Fibroblast of upper back skin (primary cell): ENCODE measurements at places on chromosomes 16 and 17.

DNA sequence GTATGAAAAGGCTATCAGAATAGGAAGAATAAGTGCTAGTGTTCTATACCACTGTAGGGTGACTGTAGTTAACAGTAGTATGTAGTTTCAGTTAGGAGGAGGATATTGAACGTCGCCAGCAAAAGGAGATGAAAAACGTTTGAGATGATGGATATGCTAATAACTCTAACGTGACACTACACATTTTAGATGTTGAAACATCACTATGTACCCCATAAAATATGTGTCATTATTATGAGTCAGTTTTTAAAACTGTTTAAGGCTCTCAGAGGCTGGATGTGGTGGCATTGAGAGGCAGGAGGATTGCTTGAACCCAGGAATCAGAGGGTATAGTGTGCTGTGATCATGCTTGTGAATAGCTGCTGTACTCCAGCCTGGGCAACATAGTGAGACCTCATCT lies 31.8 kb downstream of the UBN1 start:
- peak; percentile 9 for DNase-seq

- no peak for DNase-seq
Measured at GRCh38 chr17:32609884-32610650, 123.3 kb downstream of the CDK5R1 start.

DNA sequence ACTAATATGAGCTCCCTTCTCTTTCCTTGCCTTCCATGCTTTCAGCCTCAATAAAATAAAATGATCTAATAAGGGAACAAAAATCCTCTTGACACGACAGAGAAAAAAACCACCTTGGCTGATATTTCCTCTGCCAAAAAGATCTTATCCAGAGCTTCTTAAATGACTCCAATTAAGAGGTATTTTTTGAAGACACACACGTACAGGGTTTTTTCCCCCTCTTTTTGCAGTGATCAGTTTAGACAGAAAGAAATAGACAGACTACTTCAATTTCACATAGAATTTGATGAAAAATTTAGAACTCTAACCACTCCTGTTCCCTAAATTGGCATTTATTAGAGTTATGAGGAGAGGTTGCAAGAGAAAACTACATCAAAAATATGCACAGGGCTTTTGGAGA lies 217.2 kb upstream of the CDH11 start:
- DNase-seq = no peak

- DNase-seq = no peak
Measured at GRCh38 chr17:32116937-32117336, 25.4 kb upstream of the RHOT1 start.

GRCh38 chr16:10609402-10609774 lies 29.0 kb upstream of the EMP2 start:
- peak; percentile 89 for DNase-seq

DNA sequence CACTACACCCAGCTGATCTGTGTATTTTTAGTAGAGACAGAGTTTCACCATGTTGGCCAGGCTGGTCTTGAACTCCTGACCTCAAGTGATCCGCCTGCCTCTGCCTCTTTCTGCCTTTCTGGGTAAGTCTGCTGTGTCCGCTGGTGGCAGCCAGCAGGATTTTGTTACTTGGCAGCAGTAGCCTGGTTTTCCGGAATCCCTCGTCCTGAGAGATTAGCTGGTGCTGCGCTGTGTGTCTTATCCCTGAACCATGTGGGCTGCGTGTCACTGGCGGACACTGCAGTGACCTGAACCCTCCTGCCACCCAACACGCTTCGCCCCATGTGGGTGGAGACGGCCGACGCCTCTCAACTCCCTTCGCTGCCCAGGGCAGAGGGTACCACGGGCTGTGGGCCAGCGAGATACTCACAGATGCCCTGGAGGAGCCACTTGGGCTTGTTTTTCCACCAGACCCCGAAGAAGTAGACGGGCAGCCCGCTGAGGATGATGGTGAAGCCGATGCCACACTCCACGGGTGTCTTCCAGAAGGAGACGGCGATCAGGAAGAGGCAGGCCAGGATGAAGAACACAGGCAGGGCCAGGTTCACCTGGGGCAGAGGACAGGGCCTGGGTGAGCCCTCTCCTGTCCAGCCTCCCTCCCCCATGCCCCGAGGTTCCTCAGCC lies 35.2 kb downstream of the SLC7A5 start:
- DNase-seq = no peak

DNA sequence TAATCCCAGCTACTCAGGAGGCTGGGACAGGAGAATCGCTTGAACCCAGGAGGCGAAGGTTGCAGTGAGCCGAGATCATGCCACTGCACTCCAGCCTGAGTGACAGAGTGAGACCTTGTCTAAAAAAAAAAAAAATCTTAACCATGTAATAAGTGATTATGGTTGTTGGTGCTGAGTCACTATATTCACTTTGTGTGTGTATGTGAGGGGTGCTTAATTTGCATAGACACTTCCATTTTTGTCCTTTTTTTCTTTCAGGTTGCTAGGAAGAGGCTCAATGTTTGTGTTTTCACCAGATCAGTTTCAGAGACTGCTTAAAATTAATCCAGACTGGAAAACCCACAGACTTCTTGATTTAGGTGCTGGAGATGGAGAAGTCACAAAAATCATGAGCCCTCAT lies 18.2 kb downstream of the METTL9 start:
- no peak for DNase-seq

DNA sequence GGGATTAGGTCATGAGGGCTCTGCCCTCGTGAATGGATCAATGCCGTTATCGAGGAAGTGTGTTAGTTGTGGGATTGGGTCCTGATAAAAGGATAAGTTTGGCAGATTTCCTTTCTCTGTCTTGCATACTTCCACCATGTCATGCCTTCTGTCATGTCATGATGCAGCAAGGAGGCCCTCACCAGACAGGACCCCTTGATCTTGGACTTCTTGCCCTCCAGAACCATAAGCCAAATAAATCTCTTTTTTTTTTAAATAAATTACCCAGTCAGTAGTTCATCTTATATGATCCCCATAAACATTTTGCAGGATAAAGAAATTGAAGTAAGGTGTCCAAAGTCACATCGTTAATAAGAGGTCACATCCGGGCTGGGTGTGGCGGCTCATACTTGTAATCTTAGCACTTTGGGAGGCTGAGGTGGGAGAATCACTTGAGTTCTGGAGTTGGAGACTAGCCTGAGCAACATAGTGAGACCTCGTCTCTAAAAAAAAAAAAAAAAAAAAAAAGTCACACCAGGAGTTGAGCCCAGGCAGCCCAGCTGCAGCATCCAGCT lies 25.2 kb downstream of the HEXIM2 start:
- no peak for DNase-seq

- DNase-seq = no peak
Measured at GRCh38 chr16:20327444-20328041, at the start of gene GP2. Gene GP2, minus strand, starts transcription at chr16:20327513. Its CDS starts 1,082 bp downstream, at chr16:20326431.

DNA sequence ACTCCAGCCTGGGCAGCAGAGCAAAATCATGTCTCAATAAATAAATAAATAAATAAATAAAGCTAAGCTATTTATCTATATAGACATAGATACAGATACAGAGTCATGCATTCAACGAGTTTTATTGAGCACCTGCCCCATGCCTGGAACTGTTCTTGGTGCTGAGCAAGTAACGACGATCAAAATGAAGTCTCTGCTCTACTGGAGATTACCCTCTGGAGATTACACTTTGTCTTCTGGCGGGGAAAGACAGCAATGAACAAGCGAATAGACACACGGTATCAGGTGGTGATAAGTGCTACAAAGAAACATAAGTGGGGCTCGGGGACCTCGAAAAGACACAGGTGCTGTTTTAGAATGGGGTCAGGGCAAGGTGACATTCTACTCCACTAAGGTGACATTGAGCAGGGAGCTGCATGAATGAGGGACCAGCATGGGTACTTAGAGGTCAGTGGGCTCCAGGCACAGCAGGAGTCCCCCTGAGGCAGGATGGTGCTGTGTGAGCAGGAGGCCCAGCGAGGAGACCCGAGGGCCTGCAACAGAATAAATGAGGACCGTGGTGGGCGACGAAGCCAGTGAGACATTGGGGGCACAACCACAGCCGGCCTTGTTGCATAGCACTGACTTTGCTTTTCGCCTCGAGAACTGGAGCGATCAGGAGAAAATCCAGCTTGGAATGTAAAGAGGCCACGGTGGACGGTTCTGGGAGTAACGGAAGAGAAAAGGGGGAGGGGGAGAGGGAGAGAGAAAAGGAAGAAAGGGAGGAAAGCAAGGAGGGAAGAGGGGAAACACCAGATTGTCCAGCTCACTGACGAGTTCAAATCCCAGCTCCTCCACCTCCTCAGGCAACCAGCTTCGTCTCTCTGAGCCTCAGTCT lies 42.4 kb upstream of the MEAK7 start:
- DNase-seq = no peak

GRCh38 chr17:77613218-77613617 lies 345.3 kb upstream of the TNRC6C start:
- DNase-seq = no peak

- no peak for DNase-seq
Measured at GRCh38 chr17:55988861-55989260, 164.4 kb upstream of the ANKFN1 start.

DNA sequence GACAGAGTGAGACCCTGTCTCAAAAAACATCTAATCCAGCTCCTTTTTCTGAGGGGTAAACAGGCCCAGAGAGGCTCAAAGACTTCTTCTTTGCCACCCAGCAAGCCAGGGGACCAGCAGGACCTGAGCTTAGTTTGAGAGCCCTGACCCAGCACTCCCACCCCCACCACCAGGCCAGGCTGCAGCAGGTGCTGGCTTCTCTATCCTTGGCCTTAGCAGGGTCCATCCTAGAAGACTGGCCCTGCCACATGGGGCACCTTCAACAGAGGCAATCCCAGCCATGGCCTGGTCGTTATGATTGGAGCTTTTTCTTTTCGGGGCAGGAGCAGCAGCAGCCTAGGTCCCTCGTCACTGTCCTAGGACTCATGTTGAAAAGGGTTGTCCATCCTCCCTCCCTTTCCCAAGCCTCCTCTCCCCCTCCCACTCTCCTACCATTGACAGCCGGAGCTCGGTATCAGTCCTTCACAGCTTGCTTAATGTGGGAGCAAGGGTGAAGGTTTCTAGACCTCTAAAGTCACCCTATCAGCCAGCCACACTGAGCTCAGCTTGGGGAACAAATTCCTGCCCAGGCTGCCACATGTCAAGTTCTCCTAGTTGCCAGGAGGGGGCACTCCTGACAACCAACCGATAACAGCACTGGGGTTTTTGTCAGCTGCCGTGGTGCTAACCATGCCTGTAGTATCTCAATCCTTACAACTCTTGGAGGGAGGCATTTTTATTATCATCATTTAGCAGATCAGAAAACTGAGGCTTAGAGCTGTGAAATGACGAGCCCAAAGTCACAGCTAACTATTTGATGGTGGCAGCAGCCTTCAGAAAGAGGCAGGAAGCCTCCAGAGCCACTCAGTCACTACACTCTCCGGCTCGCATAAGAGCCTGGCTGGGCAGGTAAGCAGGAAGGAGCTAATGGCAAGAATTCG lies 11.2 kb downstream of the MRPL27 start:
- peak; percentile 66 for DNase-seq

- no peak for DNase-seq
Measured at GRCh38 chr16:84729716-84730320, 30.0 kb downstream of the USP10 start.
